ENCODE measurements at places on chromosomes 12 and 14. TPM values are rescaled to one million over a fixed set of nuclear protein-coding genes. Genes with fewer than 3 reads are reported as not detected.

DNA sequence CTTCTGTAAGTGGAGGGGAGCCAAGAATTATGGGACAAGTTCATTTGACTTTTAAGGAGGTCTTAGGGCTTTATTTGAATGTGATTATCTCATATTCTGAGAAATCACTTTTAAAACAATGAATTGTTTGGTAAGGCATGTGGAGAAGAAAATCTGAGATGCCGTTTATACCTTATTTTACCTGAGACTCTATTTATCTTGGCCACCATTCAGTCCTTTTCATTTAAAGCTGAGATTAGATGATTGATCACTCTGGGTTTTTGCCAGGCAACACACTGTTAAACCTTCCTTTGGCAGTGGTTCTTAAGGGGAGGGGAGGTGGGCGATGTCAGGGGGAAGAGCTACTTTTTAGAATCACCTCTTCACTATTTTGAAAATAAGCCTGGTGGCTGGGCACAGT, 11.4 kb downstream of the CAND1 start:
- DNase-seq, result no peak

DNA sequence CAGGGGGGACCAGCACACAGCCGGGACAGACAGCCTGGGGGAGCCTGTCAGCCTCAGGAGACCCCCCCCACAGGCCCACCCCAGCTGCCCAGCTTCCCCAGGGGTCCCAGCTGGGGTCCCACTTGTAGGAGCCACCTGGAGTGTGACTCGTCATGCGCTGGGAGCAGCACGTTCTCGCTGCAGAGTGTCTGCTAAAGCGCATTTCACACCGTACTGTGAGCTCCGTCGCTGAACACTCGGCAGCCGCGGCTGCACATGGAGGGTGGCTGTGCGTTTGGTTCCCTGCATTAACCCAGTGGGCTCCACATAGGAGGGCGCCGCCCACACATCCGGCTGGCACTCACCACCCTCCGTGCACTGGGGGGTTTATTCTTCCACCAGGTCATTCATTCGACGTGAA, 56.7 kb downstream of the FBRSL1 start:
- no peak for DNase-seq

DNA sequence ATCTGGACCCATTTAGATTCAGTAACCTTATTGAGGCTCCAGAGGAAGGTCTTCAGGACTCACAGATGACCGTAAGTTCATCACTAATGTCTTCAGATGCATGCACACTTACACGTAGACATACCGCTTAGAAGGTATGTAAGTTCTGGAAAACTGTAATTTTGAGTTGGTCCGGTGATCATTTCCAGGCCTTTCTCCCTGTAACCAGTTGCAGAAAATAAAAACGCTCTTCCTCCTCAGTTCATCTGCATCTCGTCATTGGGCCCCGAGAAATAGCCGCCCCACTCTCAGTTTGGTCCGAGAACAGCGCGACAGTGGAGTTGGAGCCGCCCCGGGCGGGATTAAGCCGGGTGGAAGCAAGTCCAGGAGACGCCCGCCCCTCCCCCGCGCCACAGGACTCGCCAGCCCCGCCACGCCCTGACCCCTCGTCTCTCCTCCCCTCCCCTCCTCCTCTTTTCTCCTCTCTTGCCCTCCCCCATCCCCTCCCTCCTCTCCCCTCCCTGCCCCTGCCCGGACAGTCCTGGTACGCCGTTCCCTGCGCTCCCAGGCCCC, 83.7 kb downstream of the TNFAIP2 start:
- DNase-seq, result peak; percentile 37

- DNase-seq, result peak; percentile 56
Observed at GRCh38 chr12:7439579-7440505, 4.1 kb downstream of the CD163L1 start.

The MSRB3 gene
- 105 TPM for polyA plus RNA-seq

The AQP2 gene
- not detected for polyA plus RNA-seq
